ENCODE measurements at places on chromosomes 2 and 18.

- no peak for DNase-seq
These were observed 4.0 kb downstream of the DGKD start for GRCh38 chr2:233358335-233358734.

GRCh38 chr2:42172020-42172419, 2.9 kb downstream of the EML4 start:
- DNase-seq: no peak

GRCh38 chr18:42508683-42509296, 553.8 kb downstream of the PIK3C3 start:
- DNase-seq: no peak

DNA sequence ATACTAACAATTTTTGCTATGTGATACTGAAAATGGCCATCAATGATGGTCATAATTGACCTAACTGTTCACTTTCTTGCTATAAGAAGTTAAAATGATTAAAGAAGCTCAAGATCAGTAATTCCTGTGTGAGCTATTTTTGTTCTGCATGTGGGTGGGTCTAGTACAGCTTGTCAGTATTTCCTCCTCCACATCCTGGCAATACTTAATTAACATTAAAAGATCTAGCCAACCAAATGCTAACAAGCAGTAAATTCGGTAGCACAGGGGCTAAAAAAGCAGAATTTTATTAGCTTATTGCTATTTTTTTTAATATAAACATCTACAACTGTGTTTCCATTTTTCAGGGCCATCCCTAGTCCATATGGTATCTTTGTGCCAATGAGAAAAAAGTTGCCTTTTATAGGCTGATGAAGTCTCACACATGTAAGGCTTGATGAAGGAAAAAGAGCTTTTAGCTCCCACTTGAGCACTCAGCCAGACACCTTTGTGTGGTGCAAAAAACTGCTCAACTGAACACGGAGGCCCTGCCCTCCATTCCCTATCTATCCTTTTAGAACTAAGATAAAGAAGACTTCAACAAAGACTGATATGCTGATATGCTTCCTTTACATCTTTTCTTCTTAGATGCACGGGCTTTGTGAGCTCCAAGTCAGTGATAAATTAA, 4.9 kb upstream of the PNO1 start:
- DNase-seq: no peak

DNA sequence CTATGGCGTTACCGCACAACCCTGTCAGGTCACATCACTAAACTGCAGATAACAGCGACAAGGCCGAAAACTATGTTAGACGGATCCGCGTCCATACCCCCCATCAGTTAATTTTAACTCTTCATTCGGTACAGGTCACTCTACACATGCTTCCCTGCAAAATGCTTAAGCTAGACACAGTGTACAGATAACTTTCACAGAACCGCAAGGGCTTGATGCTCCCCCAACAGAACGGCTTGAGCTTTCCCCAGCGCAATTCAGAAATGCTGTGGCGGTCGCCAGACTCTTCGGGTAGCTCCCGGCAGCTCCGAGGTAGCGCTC, 283 bp upstream of the RBBP8 start:
- no peak for DNase-seq

DNA sequence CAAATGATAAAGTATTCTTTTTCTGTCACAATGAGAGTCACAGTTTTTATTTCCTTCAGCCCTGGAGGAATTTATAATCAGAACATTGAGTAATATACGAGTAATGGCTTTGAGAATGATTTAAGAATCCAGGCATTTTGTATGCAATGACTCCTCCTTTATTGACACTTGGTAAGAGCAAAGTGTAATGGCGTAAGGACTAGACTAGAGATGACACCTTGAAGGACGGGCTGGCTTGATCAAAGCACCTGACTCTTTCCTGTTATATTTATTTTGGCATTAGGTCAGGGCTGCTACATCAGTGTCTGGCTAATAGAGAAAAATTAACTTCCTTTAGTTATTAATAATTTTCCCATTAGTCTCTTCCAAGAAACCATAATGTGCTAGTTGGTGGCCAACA, 482.4 kb upstream of the GCFC2 start:
- DNase-seq: no peak

GRCh38 chr18:49024804-49025421, 74.1 kb upstream of the SMAD7 start:
- no peak for DNase-seq

DNA sequence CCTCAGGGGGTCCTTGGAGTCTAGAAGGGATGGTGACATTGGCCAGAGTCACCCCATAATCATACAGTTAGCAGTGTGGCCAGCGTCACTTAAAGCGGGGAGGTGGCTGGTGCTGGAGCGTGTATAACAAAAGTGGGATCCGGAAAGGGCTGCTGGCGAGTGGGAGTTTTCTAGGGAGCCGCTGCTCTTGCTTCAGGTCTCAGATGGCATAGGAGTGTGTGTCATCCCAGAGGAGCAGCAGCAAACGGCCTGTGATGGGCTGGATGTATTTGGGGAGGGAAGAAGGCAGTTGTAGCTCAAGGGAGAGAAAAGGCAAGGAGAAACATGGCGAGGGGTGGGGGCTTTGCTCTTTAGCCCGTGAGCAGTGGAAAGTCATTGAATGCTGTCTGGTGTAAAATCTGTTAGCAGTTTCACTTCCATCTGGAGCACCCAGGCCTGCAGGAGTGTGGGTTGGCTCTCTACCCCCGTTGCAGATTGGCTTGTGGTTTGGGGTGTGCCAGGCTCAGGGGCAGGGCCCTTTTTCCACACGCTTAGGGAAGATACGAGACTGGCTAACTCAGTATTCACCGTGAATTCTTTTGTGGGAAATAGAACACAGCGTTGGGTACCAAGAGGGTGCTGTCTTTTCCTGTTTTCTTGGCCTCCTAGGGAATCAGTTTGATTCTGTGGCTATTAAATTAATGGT, 120.5 kb downstream of the AGAP1 start:
- DNase-seq: no peak

DNA sequence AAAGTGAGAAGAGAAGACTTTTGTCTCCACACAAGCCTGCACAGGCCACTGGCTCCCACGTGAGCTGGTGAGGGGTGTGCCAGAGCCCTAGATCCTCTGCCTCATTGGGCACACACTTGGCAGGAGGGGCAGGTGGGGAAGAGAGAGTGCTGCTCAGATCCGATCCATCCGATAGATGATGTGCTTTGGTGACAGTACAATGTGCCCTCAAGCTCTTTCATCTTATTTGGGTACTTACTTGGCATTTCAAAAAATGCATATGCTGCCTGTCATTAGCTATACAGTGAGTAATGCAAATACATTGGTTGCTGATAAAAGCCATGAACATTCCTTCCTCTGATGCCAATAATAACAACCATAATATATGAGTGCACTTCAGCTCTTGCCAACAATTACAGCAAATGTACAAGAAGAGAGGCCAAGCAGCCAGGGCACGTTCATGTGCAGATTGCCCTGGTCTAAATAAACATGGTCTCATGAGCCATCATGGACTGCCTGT, 255.3 kb downstream of the VAPA start:
- DNase-seq: no peak

- no peak for DNase-seq
These were observed 147.0 kb upstream of the ID2 start for GRCh38 chr2:8534729-8535468.

DNA sequence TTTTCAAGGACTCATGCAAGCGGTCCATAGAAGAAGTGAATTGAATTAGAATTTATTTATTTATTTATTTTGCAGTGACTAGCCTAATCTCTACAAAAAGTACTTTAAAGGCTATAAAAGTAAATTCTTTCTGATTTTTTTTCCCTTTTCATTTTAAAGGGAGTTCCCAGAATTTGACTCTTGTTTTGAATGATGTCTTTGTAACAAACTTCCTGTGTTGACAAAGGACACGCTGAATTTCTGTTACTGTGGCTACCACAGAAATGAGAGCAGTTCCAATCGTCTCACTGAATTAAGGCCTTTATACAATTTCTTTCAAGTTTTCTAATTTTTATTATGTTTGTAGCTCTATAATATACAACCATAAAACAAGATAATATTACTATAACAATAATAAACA, 46.3 kb upstream of the LPIN2 start:
- no peak for DNase-seq

All from activated T-cell treated with anti-CD3 and anti-CD28 coated beads, Interleukin-2, amount 50 U/mL, for 72 hours (primary cell).